Dermis microvascular lymphatic vessel endothelial cell (primary cell): ENCODE measurements at places on chromosomes 2 and 18. TPM values are rescaled to one million over a fixed set of nuclear protein-coding genes. Genes with fewer than 3 reads are reported as not detected.
A peak's percentile ranks its signal among the peaks of the same experiment; 100 is the strongest.

- no peak for DNase-seq
These were observed 18.5 kb downstream of the MBD2 start for GRCh38 chr18:54205959-54206358.

- no peak for DNase-seq
These were observed 7.2 kb downstream of the NT5DC4 start for GRCh38 chr2:112728029-112728362.

DNA sequence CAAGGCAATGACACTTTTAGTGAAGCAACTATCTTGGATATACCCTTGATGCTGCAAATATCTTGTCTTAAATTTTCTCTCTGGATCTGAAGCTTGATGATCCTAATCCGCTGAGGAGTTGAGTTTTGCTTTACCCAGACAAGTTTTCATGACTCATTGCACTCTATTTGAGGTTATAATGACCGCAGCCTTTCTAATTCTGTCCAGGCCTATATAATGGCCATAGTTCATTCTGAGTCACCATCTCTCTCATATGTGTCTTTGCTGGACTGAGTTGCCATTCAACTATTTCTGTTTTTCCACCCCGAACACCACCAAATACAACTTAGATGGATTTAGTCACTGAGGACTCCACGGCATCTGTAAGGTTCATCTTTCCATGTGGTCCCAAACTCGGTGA lies 802.1 kb upstream of the FAM98A start:
- DNase-seq: no peak

GRCh38 chr2:200350850-200351285 lies 44.4 kb downstream of the SPATS2L start:
- no peak for DNase-seq

GRCh38 chr2:221753401-221753800 lies 181.3 kb upstream of the EPHA4 start:
- no peak for DNase-seq

DNA sequence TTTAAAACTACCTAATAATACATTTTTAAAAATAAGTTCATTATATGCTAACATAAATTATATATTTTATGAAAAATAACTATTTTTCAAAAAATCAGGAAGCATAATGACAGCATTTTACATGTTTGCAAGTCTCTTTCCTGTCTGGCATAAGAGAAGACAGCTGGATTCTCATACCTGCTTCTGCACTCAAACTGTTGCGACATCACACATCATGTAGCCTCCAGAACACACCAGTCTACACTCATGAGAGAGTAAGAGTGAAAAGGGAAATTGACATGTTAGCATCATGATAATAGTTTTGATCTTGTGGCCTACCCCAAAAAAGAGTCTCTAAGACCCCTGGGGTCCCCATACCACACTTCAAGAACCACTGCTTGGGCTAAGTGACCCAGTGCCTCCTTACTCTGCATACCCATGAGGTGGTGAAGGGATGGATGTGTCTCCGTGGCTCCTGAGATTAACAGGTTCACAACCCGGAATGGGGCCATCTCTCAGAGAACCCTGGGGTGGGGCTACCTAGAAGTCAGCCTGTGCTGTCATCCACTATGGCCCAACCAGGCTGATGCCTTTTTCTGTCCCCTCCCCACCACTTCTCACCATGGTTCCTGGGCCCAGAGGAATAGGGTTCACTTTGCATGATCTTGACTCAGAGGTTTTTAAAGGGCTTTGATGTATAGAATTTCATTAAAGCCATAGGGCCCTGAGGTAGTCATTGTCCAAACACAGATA lies 102.6 kb upstream of the DAPL1 start:
- no peak for DNase-seq

DNA sequence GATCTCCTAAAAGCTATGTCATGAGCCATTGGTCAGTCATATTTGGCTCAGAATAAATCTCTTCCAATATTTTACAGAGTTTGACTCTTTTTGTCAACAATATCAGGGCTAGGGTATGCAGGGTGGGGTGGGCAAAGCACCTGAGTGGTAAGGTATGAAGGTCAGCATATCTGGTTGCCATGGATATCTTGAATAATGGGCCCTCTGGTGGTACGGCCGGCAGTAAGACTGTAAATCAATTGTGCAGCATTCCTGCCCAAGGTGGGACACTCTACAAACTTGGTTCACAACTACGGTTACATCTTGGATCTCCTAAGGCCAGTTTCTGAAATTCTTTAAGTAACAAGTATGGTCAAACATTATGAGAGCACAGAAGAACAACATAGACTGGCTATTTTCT lies 119.6 kb downstream of the SPOPL start:
- DNase-seq: no peak

GRCh38 chr2:64275174-64275466 lies 130.9 kb upstream of the PELI1 start:
- no peak for DNase-seq

DNA sequence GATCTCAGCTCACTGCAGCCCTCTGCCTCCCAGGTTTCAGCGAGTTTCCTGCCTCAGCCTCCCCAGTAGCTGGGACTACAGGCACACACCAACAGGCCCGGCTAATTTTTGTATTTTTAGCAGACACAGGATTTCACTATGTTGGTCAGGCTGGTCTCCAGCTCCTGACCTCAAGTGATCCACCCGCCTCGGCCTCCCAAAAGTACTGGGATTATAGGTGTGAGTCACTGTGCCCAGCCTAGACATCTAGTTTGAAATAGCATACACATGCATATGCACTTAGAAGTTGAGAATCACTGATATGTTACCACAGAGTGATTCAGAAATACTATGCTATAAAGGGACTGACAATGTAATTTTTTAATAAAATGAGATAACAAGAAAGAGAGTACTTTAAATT lies 69.8 kb upstream of the CDKL4 start:
- DNase-seq: no peak

GRCh38 chr2:30348825-30349224 lies 98.2 kb upstream of the LCLAT1 start:
- DNase-seq: no peak

DNA sequence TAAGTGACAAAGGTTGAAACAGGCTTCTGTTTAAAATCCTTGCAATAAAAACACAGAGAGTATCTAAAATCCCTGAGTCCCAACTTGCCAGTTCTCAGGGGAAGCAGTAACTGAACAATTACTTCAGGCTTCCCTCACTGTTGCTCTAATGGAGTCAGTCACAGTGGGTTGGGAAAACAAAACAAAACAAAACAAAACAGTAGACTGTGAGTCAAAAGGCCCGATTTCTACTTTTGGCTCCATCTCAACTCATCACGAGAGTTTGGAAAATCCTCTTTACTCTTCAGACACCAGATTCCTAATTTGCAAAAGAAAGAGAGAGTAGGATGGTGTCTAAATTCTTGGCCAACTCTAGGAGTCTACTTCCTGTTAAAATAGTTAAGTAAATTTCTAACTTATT lies 1.1 kb downstream of the FSHR start:
- no peak for DNase-seq

DNA sequence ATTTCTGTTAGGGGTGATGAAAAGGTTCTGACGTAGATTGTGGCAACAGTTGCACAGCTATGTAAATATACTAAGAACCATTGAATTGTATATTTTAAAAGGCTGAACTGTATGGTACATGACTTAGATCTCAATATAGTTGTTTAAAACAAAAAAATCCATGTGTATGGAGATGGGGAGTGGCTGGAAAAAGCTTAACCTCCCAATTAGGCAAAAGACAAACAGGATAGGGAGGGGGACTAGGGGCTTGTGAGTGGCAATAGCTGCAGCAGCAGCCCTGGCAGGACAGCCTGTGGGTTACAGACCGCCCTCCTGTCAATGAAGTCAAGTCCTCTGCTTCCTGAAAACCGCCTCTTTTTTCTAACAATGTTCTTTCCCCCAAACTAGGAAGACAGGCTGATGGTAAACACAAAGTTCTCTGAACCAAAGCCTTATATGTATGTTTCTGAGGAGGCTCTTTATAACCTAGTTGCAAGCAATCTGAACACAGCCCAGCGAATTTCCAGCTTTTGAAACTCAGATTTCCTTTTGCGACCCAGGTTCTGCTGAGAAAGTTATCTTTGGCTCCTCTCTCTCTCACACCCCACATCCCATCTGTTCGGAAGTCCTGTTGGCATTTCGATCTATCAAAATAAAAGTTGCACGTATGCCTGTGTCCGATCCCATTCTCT lies 10.3 kb downstream of the ATP8B1 start:
- DNase-seq: peak; percentile 52

DNA sequence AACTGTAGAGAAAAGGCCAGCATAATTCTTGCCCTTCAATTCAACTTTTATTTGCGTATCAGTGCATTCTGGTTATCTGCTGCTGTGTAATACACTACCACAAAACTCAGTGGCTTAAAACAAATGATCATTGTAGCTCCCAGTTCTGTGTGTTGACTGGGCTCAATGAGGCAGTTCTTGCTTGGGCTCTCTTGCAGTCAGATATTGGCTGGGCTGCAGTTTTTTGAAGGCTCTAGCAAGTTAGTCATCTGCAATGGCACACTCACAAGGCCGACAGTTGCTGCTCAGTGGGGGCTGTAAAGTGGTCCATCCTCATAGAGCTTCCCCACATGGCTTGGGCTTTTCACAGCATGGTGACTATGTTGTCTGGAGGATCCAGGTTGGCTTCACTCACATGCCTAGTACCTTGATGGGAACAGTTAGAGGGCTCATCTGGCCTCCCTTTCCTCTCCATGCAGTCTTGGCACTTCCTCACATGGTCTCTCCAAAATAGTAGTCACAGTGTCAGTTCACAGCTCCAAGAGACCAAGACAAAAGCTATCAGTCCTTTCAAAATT lies 110.6 kb upstream of the TNP1 start:
- no peak for DNase-seq

Gene OR6B2
- total RNA-seq: not detected in 2 replicates

Gene BMP10
- total RNA-seq: not detected in 2 replicates

Gene SS18
- total RNA-seq: 50.5 and 69.2 TPM in 2 replicates

Gene SLC11A1
- under 0.01 and 0.13 TPM in 2 replicates for total RNA-seq

Gene CELF4
- 0.13 and 0.25 TPM in 2 replicates for total RNA-seq

Gene STON1
- total RNA-seq: 1.8 and 2.1 TPM in 2 replicates

Gene LYPD6B
- not detected in 2 replicates for total RNA-seq
